ENCODE measurements at places on chromosomes 6 and 20.

- no peak overlapping the region for H3K4me3 ChIP-seq
- no peaks in the 10 kb centered on the region for H3K4me1 ChIP-seq
- H3K36me3 ChIP-seq: no peaks in the 10 kb centered on the region
- H3K27ac ChIP-seq: no peak overlapping the region
- no peak for DNase-seq
- H3K27me3 ChIP-seq: no peaks in the 10 kb centered on the region
Observed at GRCh38 chr20:361561-361960, 14.7 kb downstream of the NRSN2 start.

DNA sequence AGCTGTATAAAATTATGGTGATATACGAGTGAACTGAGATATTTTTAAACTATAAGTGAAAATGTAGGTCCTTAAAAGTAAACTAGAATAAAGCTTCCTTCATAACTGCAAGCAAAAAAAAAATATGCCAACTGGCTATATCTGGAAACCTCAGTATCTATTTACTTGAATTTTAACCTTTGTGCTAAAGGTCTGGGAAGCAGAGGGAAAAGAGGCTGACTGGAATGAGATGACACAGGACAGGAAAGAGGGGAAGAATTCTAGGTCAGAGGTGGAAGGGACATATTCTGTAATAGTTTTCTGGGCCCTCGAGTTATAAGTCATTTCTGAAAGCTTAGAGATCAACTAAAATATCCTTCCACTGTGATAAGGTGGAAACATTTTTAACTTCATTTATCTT lies 46.8 kb downstream of the AIG1 start:
- H3K4me3 ChIP-seq: no peak overlapping the region
- H3K27me3 ChIP-seq: no peaks in the 10 kb centered on the region
- no peak for DNase-seq
- H3K27ac ChIP-seq: no peak overlapping the region
- no peaks in the 10 kb centered on the region for H3K4me1 ChIP-seq

DNA sequence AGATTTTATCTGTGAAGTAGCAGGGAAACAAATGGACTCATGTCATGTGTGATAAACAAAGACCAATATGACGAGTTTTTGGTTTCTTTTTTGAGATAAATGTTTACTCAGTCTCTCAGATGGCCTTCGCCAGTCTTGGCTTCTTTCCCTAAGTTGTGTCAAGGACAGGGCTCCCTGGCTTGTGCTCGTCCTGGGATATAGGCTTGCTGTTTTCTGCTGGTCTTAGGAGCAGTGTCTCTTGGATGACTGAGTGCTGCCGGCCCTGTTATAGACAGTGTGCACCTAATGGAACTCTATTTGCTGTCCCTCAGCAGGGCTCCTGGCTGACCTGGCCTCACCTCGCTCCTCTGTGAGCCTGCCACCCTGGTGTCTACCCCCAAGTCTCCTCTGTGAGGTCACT lies 324.1 kb upstream of the SYNCRIP start:
- DNase-seq: no peak
- H3K27ac ChIP-seq: no peak overlapping the region
- no peaks in the 10 kb centered on the region for H3K4me1 ChIP-seq

DNA sequence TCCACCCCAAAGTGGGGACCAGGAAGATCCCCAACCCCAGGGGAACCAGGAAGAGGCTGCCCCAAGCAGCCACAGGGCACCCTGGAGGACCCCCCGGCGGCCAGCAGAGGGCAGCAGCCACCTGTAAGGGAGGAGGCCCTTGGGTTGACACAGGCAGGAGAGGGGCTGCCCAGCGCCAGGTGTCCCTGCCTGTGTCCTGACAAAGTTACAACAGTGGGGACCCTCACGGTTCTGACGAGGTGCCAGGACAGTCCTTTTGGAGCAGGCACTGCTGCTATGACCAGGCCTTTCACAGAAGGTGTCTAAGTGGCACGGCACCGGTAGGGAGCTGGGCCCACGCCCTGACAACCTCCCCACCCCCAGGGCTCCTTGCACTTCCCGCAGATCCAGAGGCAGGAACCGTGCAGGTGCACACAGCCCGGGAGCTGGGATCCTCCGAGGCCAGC lies 176.7 kb downstream of the BMP7 start:
- no peaks in the 10 kb centered on the region for H3K4me1 ChIP-seq
- DNase-seq: peak; percentile 62
- no peaks in the 10 kb centered on the region for H3K36me3 ChIP-seq
- H3K27me3 ChIP-seq: no peaks in the 10 kb centered on the region

GRCh38 chr6:25312703-25313102 lies 33.5 kb downstream of the CARMIL1 start:
- no peak overlapping the region for H3K4me3 ChIP-seq
- DNase-seq: no peak
- no peak overlapping the region for H3K27ac ChIP-seq
- H3K4me1 ChIP-seq: no peaks in the 10 kb centered on the region
- no peaks in the 10 kb centered on the region for H3K27me3 ChIP-seq

DNA sequence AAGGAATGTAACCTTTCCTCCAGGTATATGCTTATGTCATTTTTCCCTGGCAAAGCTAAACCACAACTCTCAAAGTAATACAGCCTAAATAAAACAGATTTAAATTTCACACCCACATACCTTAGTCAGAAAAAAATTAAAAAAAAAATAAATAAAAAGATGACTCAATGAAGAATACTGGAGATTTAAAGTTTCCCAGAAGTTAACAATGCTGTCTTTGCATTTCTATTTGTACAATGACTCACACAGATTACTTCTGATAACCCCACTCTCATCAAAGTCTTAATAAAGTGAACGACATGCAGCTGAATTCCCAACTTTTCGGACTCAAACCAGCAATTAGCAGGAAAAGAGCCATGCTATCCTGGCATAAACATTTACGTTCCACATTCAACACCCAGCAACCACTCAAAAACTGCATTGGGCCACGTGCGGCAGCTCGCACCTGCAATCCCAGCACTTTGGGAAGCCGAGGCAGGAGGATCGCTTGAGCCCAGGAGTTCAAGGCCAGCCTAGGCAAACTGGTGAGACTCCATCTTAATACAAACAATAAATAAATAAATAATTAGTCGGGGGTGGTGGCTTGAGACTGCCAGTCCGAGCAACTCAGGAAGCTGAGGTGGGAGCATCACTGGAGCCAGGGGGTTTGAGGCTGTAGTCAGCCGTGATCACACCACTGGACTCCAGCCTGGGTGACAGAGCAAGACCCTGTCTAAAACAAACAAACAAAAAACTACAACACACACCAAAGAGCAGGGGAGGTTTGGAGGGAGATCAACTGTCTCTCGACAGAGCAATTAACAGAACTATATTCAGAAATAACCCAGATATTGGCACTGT lies 130.5 kb downstream of the WDR27 start:
- no peaks in the 10 kb centered on the region for H3K36me3 ChIP-seq
- no peak overlapping the region for H3K27ac ChIP-seq
- H3K4me1 ChIP-seq: no peaks in the 10 kb centered on the region
- no peaks in the 10 kb centered on the region for H3K27me3 ChIP-seq
- H3K4me3 ChIP-seq: no peak overlapping the region
- no peak for DNase-seq

DNA sequence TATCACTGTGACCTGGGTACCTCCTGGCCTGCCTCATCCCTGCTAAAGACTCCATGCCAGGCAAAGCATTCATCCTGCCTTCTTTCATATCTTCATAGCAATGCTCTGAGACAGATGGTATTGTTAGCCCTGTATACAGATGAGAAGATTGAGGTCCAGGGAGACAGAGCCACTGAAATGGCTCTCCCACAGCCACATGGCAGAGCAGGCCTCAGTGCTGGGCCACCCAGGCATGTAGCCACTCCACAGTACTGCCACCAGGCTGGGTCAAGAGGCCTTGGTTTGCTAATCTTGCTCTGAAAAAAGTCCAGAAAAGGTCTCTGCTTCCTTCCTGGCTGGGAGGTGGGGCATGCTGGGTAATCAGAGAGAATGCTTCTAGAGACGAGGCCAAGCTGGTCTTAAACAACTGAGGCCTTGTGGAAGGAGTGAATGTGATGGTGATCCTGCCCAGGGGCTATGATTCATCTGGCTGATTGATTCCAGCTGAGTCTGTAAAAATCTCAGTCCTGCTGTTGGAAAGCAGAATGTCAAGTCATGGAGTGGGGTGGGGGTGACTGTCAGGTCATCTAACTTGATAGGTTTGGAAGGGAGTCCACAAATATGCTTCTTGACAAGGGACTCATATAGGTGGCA lies 29.8 kb downstream of the HM13 start:
- H3K36me3 ChIP-seq: peaks cover 1% of the 10 kb centered on the region
- no peak overlapping the region for H3K4me3 ChIP-seq
- H3K4me1 ChIP-seq: no peaks in the 10 kb centered on the region
- H3K27me3 ChIP-seq: no peaks in the 10 kb centered on the region
- no peak overlapping the region for H3K27ac ChIP-seq

- no peak overlapping the region for H3K27ac ChIP-seq
- no peak overlapping the region for H3K4me3 ChIP-seq
- no peaks in the 10 kb centered on the region for H3K27me3 ChIP-seq
- H3K4me1 ChIP-seq: no peaks in the 10 kb centered on the region
Observed at GRCh38 chr20:38291966-38292365, 12.0 kb upstream of the BPI start.

- H3K4me1 ChIP-seq: no peaks in the 10 kb centered on the region
- H3K27me3 ChIP-seq: no peaks in the 10 kb centered on the region
- H3K27ac ChIP-seq: no peak overlapping the region
- DNase-seq: no peak
- H3K4me3 ChIP-seq: no peak overlapping the region
Observed at GRCh38 chr20:25579081-25579770, 6.1 kb downstream of the NINL start.

Measured in prostate gland (tissue), 2 donors.